DMS79 treated with DMSO at 0.1 percent for 48 hours (cell line): ENCODE measurements at places on chromosomes 3 and 15.

GRCh38 chr3:89586256-89586655, 478.8 kb downstream of the EPHA3 start:
- no peak for DNase-seq

GRCh38 chr3:193620057-193620456, 27.0 kb downstream of the OPA1 start:
- DNase-seq: no peak

- no peak for DNase-seq
Observed at GRCh38 chr15:29090617-29091466, 178.8 kb downstream of the NSMCE3 start.

DNA sequence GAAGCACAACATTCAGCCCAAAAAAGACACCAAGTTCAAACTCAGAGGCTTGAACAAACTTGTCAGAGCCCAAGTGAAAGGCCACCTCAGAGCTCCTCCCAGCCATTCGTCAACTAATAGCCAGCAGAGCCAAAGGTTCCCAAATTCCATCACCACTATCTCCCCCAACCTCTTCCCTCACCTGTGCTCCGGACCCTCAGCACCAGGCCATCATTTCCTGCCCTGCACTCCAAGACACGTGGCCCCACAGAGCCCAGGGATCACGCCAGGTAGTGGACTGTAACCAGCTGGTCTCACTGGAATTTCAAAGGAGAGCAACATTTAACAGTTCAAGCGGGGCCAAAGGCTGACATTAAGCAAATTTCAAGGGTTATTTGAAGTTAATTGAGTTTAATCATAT, 245.2 kb upstream of the IGF1R start:
- no peak for DNase-seq

DNA sequence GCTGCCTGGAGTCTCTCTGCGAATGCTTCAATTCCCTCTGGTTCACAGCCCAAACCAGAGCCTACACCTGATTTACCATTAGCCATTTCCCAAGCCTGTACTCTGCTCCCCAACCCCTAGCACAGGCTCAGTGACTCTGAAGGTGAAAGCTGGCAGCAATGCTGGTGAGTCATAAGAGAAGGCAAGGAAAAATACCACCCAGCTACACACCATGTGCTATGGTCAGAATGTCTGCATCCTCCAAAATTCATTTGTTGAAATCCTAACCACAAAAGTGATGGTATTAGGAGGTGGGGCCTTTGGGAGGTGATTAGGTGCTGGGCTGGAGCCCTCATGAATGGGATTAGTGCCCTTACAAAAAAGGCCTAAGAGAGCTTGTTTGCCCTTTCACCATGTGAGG, 117.1 kb upstream of the TJP1 start:
- DNase-seq: no peak

DNA sequence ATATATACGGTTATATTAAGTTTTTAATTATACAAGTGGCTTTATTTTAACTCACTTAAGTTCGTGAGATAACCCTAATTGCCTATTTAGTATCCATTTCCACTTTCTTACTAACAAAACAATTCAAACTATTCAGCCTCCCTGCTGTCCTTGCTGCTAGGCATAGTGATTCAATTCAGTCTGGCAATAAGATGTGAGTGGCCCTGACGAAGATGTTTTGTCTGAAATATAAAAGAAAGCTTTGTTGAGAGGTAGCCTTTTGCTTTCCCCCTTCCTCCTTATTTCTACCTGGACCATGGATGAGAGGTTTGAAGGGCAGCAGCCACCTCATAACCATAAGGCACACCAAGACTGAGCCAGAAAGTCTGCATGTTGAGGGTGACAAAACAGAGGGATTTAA, 89.3 kb upstream of the TRIM42 start:
- DNase-seq: peak; percentile 15

DNA sequence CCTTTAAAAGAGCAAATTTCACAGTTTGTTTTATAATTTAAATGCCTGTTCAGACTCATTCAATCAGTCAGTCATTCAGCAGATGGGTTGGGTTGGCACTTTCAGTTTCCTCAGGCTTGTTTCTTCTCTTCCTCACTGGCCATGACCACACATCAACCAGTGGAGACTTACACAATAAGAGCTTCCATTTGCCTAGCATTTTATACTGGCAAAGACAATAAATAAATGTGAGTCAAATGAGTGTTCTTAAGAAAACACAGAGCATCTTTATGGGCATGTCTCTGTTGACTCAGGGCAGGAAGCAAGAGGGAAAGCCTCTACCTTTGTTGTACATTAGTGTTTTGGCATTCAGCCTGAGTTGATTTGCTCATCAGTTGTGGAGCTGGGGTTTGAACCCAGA, 122.6 kb downstream of the EPHB1 start:
- DNase-seq: no peak

DNA sequence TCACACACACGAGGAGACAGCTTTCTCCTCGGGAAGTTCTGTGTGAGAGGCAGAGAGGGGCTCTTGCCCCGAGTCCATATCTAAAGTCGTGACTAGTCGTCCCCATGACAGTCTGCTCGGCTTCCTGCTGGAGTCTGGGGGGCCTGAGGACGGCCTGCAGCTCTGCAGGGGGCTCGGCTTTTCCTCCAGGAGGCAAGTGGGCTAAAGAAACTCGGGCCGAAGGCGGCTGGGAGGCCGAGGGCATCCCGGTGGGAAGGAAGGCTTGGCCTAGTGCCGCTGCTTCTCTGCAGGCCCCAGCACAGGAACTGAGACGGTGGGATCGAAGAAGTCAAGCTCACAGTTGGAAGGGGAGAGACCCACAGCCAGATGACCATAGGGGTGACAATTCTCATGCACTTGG, 25.4 kb upstream of the PIGZ start:
- no peak for DNase-seq

DNA sequence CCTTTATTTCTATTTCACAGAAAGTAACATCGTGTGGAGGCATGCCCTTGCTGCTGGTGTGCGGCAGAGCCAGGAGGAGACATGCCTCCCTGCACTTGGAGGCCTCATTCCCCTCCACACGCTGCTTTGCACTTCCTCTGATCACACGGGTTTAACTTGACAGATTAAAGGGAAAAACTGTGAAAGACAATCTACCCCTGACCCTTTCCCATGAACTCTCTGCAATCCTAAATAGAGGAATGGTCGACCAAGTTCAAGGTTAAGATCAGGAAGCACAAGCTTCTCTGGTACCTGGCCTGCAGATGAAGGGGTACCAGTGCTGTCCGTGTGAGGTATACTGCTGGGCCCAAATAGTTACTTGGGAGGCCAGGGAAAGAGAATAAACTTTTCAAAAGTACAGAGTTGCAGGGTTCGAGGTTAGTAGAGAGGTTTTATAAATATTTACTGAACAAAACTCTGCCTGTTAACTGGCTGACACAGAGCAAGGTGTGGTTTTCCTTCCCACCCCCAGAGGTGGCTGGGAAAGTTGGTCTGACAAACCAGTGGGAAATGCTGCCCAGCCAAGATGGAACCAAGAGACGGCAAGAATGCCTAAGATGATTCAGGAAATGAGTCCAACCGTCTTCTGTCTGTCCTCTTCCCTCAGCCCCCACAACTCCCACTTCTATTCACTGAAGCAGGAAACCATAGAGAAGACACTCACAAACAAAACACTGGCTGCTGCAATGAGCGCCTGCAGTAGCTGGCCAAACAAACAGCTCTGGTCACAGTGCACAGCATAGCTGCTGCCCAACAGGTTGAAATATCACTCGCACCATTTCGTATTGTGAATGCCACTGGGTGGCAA, 79.6 kb downstream of the IGF2BP2 start:
- no peak for DNase-seq

DNA sequence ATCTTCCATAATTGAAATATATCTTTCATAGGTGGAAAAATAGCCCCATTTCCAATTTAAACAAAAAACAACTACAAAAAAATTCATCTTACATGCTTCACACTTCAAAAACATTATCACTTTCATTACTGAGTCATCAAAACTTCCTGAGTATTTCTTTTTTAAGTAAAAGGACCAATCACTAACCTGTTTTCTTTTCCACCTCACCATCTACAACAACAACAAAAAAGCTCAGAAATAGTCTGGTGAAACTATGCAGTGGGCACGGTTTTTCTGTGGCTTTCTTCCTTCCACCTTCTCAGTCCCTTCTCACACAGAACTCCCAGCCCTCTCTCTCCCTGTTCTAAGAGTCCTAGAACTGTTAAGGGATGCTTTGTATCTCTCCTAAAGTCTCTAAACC, 20.3 kb upstream of the TNIK start:
- no peak for DNase-seq

DNA sequence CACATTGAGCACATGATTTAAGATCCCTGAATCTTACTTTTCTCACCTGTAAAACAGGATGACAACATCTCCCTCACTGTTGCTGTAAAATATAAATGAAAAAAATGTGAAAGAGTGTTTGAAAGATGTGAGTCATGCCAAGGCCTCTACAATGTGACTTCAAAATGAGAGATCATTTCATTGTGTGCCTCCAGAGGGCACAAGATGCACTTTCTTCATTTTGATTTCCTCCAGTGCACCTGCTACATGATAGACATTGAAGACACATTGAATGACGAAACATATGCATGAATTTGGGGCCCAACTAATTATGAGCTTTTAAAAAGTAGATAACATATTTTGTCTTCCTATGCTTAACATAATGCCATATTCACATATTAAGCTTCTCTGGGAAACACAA, 170.3 kb downstream of the MOBP start:
- DNase-seq: no peak

GRCh38 chr3:127660621-127661251, 12.0 kb upstream of the ABTB1 start:
- DNase-seq: no peak

GRCh38 chr15:66261056-66261455, 7.5 kb upstream of the MEGF11 start:
- no peak for DNase-seq

- no peak for DNase-seq
Observed at GRCh38 chr3:18086760-18087159, 338.4 kb downstream of the SATB1 start.

GRCh38 chr3:123324880-123325765, 123.4 kb downstream of the SEC22A start:
- DNase-seq: no peak

- no peak for DNase-seq
Observed at GRCh38 chr3:136305879-136306278, 55.7 kb downstream of the PCCB start.

- DNase-seq: no peak
Observed at GRCh38 chr15:64843991-64844390, 2.3 kb downstream of the PLEKHO2 start.

- no peak for DNase-seq
Observed at GRCh38 chr15:25582886-25583285, 144.1 kb upstream of the UBE3A start.

DNA sequence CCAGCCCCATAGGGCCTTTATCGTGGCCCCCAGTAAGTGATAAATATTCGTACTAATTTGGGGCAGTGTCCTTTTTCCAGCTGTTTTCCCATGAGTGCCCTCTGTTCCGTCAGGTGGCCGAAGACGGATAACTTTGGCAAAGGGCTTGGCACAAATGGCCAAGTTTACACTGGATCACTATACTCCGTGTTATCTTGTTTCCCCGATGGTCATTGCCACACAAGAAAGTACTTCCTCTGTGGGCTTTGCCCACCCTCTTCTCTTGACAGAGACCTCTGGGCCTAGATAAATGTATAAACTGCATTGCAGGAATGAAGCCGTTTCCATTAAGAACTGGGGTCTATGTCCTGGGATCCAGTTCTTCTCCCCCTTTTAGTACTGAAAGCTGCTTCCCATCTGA, 39.1 kb downstream of the SMAD3 start:
- DNase-seq: no peak

GRCh38 chr3:147299656-147300055, 106.7 kb downstream of the ZIC4 start:
- no peak for DNase-seq

DNA sequence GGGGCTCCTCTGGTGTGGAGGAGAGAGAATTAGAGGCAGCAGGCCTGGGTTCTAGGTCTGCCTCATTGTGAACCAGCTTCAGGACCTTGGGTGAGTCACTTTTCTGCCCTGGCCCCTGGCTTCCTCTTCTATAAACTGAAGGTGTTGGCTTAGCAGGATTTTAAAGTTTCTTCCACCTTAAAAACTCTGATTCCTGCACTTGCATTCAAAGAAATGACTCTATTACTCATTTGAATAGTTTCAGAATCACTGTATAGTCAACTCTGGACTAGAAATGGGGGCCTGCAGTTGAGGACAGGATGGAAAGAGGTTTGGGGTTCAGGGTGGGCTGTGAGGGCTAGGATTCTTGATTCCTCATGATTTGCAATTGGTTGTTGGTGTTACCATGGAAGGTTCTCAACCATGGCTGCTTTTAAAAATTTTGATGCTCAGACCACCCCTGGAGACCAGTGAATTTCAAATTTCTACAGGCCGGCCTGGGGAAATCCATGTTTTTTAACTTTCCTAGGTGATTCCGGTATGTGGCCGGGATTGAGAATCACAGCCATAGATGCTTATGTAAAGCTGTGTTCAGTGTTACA, 19.9 kb downstream of the SMAD3 start:
- no peak for DNase-seq

DNA sequence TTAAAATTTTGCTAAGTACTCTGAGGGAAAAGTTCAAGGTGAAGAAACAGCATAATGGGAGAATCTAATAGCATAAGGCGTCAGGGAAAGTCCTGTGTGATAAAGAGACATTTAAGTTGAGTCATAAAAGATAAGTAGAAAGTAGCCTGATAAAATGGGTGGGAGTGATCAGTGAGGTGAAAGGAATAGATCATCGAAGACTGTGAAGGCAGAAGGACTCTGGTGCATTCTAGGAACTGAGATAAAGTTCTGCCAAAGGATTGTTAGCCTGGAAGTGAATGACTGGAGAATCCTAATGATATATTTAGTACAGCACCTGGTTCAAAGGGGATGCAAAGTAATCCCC, 149.9 kb downstream of the CFAP20DC start:
- no peak for DNase-seq

GRCh38 chr3:123571264-123571972, 13.4 kb downstream of the HACD2 start:
- DNase-seq: no peak

DNA sequence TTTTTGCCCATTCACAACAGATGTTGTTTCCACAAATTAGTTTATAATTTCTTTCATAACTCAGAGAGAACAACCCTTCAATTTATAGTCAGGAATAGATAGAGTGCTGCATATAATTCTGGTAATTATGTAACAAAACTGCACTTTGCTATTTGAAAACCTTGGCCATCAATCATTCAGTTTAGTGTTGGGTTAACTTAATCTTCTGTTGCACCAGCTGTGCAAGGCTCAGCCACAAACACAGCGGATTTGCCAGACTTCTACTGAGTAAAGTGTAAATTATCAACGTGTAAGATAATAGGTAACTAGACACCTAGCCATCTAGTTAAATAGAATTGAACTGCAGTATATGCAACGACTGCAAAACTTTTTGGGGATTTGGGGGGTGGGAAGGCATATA, 1064.3 kb upstream of the EPHA6 start:
- DNase-seq: no peak

GRCh38 chr3:36258421-36258820, 121.9 kb upstream of the STAC start:
- DNase-seq: no peak

- DNase-seq: peak; percentile 98
Observed at GRCh38 chr3:188947401-188948280, 224.1 kb upstream of the TPRG1 start.
